Camera-type eye (tissue), 1 donor: ENCODE measurements at places on chromosomes 11 and 22. TPM values are rescaled to one million over a fixed set of nuclear protein-coding genes. Genes with fewer than 3 reads are reported as not detected.

Gene GGTLC2
- not detected for total RNA-seq

Gene TRIM49
- not detected for total RNA-seq

Gene MUC2
- total RNA-seq = not detected

Gene MIOX
- total RNA-seq = not detected
